ENCODE measurements at places on chromosomes 7 and 10.
A peak's percentile ranks its signal among the peaks of the same experiment; 100 is the strongest.

DNA sequence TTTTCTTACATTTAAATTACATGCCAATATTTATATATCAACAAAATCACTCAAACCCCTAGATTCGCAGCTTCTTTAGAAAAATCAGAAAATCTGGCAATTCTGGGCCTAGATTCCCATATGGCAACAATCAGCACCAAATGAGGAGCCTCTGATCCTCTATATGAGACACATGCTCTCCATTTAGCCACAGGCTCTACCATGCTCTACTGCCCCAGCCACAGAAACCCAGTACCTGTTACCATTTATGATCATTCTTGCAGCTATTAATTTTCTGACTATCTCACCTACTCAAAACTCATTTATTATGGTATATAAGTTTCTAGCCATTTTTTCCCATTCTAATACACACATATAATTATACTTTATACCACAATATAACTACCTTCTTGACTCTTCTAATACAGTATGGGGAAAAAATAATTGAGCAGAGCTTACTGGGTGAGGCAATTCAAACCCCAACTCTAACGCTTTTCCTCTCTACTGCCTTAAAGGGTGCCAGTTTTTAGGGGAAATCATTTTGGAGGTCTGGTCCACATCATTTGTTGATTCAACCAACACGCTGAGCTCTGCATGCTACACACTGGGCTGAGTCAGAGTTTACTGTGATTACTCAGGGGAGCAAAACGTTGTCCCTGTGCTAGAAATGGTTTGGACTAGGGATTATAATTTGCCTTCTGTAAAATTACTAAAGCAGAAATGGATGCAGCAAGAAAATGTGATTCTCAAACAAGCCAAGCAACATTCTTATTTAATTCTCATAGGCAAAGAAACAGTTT, 11.6 kb downstream of the PDLIM1 start:
- DNase-seq, result no peak

DNA sequence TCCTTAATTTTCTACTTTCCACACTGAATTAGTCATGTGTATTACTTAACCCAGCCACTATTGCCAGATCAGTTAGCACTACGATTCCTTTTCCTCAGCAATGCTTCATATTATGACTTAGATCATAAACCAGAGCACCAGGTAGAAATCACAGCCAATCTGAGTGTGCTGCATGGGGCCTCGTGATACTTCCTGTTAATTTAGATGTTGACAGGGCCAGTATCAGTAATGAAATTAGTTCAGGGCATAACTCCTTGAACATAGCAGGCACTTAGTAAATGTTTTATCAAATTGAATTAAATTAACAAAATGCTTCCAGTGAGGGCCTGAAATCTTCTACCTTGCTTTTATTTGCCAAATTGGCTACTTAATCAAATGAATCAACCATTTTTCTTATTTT, 169.3 kb upstream of the LRGUK start:
- DNase-seq, result no peak

DNA sequence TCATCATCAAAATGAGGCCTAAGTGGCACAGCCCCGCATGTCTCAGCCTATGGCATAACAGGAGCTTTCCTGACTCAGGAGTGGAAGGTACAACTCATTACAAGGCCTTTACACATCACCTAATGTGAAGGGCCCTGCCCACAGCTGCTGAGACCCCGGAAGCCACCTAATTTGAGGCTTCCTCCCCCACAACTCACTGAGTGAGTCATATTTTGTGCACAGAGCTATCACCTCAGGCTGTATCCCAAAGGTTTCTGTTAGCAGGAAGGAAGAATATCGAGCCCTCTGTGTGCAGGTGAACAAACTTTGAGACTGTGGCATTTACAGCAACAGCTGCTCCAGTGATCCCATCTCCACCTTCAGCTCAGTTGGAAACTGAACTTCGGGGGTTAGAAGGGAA, 20.6 kb downstream of the HTR5A start:
- DNase-seq, result no peak

DNA sequence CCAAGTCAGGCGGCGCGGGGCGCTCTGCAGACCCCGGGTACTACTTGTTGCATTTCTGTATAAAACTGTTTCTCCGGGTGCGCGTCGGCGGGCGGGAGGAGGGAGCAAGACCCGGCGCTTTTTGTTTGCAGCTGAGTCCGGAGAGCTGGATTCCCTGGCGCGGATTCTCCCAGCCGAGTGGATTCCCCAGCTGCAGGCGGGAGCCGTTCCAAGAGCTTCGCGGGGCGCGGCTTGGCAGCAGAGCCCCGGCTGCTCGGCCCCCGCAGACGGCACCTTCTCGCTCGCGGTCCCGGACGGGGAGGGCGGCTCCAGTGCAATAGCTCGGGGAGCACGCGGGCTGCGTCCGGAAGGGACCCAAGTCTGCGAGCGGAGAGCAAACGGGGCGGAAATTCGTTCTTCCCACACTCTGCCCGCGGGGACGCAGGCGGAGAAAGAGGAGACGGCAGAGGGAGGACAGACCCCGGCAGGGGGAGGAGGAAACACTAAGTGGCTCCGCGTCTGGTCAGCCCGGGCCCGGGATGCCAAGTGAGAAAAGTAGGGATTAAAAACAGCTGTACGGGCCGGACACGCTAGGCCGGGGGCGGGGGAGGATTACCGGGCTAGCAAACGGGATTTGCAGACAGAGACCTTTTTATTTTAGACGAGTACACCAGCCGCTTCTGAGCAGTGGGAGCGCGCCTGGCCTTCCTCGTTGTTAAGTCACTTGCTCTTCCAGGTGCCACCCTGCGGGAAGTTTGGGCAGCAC, at the start of gene TRIL:
Gene TRIL (minus strand): TSS at position 96 of the 745 bp plus-strand sequence. CDS start 284 bp downstream, outside the sequence.
- peak; percentile 25 for DNase-seq

All from substantia nigra (tissue), 51 donors.